ENCODE measurements at places on chromosomes 16 and 17.

DNA sequence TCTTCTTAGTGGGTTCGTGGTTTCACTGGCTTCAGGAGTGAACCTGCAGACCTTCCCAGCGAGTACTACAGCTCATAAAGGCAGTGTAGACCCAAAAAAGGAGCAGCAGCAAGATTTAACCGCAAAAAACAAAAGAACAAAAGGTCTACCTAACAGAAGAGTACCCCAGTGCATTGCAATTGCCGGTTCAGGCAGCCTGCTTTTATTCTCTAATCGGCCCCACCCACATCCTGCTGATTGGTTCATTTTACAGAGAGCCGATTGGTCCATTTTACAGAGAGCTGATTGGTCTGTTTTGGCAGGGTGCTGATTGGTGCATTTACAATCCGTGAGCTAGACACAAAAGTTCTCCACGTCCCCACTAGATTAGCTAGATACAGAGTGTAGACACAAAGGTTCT, 2.0 kb upstream of the ARRB2 start:
- DNase-seq = no peak

DNA sequence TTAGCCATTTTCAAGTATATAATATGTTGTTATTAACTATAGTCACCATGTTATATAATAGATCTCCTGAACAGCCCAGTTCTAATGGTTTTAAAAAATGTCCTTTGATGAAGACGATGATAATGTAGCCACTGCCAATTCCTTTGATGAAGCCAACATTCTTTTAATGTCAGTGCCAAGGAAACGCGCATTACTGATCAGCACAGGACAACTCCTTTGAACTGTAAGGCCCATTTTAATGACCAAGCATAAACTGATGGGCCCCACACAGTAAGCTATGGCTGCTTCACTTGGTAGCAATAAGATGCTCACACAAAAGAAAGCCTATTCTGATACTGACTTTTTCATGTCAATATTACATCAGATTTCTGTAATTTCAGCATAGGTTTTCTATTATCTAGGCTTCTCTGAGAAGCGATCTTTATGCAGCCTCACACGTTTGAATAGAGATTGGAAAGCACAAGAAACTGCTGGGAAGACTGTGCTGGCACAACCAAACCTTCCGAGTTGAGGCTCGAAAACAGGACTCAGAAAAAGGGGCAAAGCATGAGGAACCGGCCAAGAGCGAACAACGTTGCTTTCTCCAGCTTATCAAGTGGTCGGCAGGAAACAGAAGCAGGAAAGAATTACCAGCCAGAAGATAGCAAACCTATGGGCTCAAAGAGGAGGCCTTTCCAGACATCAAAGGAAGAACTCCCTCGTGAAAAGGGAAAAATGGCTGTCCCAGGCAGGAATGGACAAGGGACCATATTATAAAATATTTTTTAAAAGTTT, 19.4 kb downstream of the ERN1 start:
- no peak for DNase-seq

- no peak for DNase-seq
Measured at GRCh38 chr16:31913668-31914067, 40.1 kb downstream of the ZNF267 start.

DNA sequence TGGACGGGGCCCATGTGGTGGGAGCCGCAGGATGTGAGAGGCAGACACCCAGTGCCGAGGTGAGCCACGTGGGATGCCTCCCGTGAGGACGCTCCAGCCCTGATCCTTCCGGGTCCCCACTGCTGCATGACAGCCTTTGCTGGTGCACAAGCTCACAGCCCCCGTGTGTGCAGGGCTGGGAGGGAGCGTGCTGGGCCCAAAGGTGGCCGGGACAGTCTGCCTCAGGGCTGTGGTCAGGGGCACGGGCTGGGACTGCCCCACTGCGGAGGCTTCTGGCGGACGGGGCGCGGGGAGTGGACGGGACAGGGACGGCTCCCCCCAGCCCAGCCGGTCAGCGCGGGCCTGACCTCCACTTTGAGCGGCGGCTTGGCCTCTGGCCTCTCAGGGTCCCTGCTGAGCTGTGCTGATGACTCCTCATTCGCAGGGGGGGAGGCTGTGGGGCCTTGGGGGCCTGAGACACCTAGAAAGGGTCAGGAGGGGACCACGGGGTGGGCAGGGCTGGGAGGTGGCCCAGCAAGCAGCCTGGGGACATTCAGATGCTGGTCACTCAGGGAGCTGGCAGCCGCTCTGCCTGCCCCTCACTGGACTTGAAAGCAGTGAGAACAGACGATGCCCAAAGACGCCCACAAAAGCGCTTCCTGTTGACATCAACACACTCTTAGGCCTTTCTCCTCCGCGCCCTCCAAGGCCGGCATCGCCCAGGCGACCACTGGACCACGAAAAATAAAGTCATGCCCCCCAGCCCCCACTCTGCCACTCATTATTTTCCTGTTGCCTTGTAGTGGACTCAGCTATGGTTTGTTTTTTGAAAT, 9.3 kb upstream of the METRNL start:
- DNase-seq = no peak

GRCh38 chr16:14456793-14457481, 173.1 kb downstream of the PARN start:
- no peak for DNase-seq

DNA sequence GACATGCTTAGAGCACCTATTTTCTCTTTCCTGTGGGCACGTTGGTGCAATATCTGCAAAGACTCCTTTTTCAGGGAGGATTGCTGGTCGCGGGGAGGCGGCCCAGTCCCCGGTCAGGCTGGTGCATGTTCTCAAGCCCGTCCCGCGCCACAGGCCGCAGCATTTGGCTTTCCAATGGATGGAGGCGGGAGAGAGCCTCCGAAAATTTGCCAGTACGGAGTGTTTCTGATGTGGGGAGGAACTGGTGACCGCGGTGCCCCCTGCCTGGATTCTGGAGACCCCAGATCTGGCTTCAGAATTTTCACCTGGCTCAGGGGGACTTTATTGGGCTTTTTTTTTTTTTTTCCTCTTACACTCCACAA, 2.3 kb downstream of the CMIP start:
- no peak for DNase-seq

DNA sequence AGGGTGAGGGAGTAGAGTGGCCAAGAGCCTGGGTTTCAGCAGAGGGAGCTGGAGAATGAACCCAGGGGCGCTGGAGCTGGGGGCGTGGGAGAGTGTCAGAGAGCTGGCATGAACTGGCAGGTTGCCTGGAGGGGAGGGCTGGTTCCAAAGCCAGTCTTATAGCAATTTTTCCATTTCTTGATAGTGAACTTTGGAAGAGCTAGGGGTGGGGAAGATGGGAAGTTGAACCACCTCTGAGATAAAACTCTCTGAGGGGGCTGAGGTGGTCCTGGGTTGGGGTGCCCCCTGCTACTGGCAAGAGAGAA, 36.9 kb downstream of the ADGRG5 start:
- no peak for DNase-seq

GRCh38 chr17:82586576-82587233, 61.5 kb downstream of the WDR45B start:
- no peak for DNase-seq

GRCh38 chr17:76685366-76685765, 25.4 kb downstream of the MXRA7 start:
- DNase-seq = no peak

- no peak for DNase-seq
Measured at GRCh38 chr17:61247439-61247838, 152.2 kb upstream of the TBX2 start.

DNA sequence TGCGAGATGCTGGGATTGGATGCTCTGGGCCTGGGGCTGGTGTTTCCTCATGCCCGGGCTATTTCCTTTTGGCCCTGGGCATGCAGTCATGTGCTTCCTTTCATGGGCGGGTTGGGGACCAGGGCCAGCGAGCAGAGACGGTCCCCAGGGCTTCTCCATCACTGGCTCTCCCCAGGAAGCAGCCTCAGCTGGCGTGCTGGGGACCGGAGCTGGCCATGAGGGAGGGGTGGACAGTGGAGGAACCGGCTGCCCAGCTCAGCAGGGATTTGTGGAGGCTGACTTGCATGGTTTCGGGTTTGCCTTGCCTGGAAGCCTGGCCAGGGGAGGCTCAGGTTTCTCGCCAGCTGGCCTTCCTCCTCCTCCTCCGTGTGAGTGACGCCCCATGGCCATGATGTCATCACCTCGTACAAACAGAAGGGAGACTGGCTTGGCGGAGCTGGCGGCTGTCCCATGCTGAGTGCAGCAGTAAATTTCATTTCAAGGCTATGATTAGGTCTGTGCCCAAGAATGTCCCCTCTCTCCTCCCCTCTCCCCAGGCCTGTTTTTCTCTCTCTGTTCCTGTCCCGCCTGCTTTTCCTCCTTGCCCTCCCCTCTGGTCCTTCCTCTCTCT, 8.9 kb upstream of the TIMP2 start:
- no peak for DNase-seq

- no peak for DNase-seq
Measured at GRCh38 chr17:80778716-80779115, 212.9 kb upstream of the CHMP6 start.

- DNase-seq = no peak
Measured at GRCh38 chr17:350706-351448, 1.7 kb downstream of the RPH3AL start.

GRCh38 chr16:3143598-3144320, 8.9 kb downstream of the ZNF213 start:
- DNase-seq = no peak

- no peak for DNase-seq
Measured at GRCh38 chr17:31339906-31340661, 18.7 kb upstream of the EVI2A start.

DNA sequence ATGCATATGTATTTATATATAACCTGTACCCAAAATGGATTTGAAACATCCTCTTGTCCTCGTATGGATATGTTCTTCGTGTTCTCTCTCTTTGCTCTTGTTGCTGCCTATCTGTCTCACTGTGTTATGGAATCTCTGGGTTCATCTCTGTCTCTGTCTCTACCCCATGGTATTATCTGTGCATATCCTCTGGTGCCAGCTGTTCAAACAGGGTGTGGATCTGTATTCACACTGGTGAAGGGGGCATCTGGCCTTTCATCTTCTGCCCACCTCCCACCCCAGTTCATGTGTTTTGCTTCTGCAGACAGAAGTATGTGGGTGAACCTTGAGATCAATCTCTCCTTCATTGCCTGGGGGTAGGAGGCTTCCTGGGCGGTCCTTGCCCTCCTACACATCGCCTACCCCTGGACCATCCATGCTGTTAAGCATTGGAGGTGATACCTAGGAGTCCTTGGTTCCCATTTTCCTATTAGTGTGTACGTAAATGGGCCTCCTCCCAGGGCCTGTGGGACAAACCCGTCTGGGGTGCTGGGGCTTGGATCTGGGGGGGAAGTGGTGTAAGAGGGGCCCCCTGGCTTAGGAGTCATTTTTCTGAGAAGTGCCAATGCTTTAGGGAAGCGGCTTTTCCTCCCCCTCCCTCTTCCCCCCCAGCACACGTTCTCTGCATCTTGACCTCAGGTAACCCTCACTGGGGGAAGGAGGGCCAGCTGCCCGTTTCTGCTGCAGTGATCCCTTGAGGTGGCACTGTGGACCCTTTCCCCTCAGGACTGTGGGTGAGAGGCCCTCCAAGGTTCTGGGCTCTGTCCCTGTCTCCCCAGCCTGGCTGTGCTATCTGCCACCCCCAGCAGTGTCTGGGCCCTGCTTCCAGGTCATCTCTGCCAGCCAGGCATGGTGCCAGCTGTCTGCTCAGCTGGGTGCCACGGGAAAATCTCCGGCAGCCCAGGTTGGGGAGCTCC, 21.1 kb downstream of the RARA start:
- no peak for DNase-seq

Data from GM12892 (cell line).